ENCODE measurements at places on chromosomes 5 and 9.

DNA sequence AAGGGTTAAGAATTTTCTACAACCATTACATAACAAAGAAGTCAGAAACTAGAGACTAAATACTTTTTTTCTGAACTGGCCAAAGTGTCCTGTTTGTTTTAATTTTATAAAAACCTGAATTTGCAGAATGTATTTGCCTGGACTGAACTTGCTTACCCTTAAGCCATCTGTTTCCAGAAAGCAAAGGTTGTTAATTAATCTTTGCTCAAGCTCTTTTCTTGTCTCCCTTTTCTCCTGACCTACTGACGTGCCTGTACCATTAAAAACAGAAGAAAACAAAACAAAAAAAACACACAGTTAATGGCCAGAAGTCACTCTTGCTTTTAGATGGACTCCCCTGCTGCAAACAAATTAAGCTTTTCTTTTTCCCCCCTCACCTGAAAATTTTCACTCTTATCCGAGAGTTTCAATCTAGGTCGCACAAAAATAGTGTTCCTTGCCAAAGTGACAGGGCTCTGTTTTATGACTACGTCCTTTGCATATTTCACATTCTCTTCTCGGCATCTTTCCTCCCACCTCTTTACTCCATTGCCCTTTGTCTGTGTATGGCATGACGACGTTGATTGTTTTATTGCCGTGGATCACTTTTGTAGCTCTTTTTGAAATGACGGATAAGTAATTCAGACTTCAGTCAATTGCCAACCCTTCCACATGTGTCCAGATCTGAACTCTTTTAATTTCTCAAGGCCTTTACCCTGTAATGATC lies 333.8 kb upstream of the GRIN3A start:
- no peak for DNase-seq

DNA sequence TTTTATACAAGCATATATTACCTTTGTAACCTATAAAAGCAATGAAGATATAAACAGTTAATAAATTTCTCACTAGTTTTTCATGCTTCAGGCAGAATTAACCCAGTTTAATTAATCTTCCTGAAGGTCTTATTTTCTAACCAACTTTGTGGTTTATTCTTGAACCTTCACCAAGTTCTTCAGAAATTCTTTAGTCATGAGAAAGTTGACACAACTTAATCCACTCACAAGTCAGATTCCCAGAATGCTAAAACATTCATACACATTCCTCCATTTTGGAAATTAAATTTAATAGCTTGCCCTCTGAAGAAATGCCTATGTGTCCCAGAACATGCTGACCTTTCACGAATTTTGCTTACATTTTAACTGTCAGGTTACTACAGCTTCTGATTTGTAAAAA lies 105.4 kb upstream of the PAM start:
- no peak for DNase-seq

- no peak for DNase-seq
Measured at GRCh38 chr9:136597141-136597885, 51.5 kb upstream of the NOTCH1 start.

GRCh38 chr5:90807496-90807895 lies 248.9 kb downstream of the ADGRV1 start:
- no peak for DNase-seq
